Stimulated activated CD4-positive, alpha-beta T cell treated with anti-CD3 and anti-CD28 coated beads, Interleukin-15, amount 100 ng/mL, for 24 hours (primary cell): ENCODE measurements at places on chromosomes 4 and X.

- no peak for DNase-seq
Measured at GRCh38 chrX:11913001-11913400, 155.0 kb downstream of the MSL3 start.

DNA sequence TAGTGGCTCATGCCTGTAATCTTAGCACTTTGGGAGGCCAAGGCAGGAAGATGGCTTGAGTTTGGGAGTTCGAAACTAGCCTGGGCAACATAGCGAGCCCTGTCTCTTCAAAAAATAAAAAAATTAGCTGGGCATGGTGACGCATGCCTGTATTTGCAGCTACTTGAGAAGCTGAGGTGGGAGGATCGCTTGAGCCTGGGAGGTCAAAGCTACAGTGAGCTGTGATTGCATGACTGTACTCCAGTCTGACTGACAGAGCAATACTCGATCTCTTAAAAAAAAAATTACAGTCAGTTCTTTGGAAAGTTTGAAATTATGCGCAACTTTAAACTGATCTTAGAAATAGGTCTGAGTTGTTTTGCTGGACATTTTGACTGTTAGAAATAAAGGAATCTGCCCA is 55.8 kb downstream of the DOCK11 start:
- no peak for DNase-seq

- no peak for DNase-seq
Measured at GRCh38 chr4:121344098-121344497, 36.7 kb downstream of the QRFPR start.

- no peak for DNase-seq
Measured at GRCh38 chr4:147388018-147388417, 92.9 kb upstream of the EDNRA start.

DNA sequence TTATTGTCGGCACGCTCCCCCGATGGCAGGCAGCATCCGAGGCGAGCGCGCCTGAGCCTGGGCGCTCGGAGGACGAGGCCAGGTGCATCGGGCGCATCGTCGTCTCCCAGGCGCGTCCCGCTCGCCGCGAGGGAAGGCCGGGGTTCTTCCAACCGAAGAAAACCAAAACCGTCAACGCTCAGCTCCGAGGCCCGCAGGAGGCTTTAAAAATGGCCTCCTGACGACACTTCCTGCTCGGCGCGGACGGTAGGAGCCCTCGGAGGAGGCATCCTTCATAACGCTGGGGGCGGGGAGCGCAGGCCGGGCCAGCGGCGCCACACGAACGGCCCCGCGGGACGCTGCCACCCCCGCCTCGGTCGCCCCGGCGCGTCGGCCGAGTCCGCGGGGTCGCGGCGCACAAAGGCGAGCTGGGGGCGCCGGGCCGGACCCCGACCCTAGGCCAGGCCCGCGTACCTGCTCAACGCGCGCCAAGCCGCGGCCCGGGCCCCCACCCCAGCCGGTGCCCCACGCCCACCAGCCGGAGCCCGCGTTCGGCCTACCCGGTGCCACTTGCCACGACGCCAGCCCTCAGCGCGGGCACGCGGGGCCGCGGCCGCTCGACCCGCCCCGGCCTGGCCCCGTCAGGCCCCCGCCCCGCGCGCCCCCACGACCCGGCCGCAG is 501 bp downstream of the ZNF518B start:
- peak; percentile 77 for DNase-seq

- no peak for DNase-seq
Measured at GRCh38 chrX:111170017-111170416, 74.0 kb downstream of the PAK3 start.

- no peak for DNase-seq
Measured at GRCh38 chr4:164357957-164358356, 396.0 kb upstream of the SMIM31 start.

- no peak for DNase-seq
Measured at GRCh38 chrX:17185431-17185830, 189.6 kb upstream of the NHS start.

DNA sequence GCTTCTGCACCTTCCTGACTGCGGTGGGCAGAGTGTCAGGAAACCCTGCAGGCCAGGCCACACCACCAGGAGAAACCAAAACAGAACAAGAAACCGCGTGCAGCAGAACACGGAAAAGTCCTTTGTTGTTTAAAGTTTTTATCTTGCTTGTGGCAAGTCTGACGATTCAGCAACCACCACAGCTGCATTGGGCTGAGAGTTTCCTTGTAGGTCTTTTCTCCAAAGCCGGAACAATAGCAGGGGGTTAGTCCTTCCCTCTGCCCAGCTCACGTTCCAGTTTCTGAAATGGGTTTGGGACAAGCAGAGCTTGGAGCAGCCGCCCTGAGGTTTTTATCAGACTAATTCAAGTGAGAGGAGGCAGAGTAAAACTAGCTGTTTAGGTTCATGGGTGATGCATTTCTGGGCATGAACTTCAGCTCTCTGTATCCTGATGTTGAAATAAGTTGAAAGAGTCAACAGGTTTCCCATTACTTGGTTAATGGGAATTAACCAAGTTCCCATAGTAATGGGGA is 216.9 kb downstream of the PTTG2 start:
- peak; percentile 66 for DNase-seq
